ENCODE measurements at places on chromosomes 6 and 20.

DNA sequence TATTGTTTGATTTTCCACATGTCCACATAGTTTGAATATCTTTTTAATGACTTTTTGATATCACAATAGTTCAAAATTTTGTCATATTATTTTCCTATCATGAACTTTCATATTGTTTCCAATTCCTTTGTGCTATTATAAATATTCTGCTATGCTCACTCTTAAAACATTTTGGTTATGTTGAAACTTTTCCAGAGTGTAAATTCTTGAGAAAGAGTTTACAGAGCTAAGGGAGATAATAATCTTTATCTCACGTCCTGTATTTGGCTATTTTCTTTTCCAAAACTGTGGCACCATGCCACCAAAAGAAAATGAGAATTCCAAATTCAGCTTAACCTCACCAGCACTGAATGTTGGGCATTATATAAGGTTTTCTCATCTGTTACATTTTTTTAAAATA lies 210.9 kb downstream of the TFAP2B start:
- no peak for DNase-seq

DNA sequence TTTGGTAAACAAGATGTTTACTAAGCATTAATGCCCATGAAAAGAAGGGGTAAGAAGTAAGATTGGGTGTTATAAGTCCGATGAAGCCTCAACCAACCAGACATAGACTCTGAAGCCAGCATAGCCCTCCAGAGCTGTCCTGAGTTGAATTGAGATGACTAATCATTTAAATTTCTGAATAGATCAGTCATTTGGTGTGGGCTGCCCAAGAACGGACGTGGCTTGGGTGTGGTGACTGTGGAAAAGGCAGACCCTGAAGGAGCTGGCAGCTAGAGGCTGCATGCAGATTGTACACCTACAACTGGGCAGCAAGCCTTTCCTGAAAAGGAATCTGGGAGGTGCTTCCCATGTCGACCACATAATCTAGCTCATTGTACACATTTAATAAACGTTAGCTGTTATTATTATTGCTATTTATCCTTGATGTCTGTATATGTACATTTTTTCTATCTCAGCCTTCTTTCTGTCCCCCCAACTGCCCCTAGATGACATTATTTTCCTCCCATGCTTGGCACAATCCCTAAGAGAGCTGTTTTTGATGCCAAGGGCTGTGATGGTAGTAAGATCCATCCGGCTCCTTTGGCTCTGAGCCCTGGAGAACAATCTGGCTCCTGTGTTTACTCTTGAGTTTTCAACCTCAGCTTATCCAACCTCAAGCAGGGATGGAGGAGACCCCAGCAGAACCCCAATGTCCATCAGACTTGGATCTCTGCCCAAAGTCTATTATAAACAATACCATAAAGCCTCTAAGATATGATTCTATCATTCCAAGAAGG lies 57.6 kb upstream of the JAG1 start:
- DNase-seq, result no peak

GRCh38 chr6:159807150-159807858 lies 7.2 kb downstream of the PNLDC1 start:
- DNase-seq, result no peak

DNA sequence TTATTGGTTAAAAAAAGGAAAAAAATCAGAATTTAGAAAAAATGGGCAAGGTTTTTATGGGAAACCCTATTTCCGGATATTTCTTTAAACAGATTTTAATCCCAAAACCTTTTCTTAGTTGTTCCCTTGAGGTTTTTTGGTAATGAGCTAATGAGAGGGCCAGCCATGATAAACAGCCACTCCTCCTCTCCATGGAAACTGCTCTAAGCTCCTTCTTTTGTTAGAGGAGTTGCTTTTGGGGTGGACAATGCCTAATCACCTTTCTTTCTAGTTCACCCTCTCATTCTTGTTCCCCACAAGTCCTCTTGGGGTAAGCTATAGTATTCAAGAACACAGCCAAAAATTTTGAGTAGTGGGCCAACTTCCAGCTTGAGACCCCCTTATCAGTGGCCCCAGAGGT lies 105.0 kb upstream of the FAM184A start:
- no peak for DNase-seq

DNA sequence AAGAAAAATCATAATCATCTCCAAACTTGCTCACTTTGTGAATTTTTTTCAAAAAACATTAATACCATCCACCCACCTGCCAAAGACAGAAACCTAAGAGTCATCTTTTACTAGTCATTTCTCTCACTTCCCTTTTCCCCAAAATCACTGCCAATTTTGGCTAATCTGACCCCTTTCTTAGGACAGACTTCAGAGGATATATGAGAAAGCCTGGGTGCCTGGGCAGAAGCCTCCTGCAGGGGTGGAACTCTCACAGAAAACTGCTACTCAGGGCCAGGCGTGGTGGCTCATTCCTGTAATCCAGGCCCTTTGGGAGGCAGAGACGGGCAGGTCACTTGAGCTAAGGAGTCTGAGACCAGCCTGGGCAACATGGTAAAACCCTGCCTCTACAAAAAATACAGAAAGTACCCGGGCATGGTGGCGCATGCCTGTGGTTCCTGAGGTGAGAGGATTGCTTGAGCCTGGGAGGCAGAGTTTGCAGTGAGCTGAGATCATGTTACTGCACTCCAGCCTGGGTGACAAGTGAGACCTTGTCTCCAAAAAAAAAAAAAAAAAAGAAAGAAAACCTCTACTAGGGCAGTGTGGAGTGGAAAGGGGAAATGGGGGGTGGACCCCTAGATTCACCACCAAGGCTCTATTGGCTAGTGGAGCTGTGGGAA lies 3.8 kb downstream of the DEK start:
- DNase-seq, result no peak

DNA sequence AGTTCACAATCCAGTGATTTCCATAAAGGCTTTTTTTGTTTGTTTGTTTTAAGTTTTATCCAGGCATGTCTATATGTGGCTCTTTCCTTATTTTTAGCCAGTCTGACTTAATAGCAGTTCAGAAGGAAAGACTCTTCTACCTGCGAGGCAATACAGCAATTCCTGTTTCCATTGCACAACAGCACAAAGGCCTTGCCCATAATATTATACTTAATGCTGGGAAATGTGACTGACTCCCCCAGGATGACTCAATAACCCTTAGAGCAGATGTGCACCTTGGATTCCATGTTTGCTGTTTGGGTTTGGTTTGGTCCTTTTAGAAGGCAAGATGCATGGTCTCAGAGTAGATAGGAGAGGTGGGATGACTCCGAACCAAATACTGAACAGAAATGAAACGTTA lies 184.1 kb downstream of the MTFR2 start:
- DNase-seq, result no peak

Data from activated CD4-positive, alpha-beta T cell treated with anti-CD3 and anti-CD28 coated beads, Interleukin-2, amount 50 U/mL, for 24 hours (primary cell).